GM20000 (cell line): ENCODE measurements at places on chromosomes 1 and 21.

GRCh38 chr1:3978990-3979325, 78.9 kb upstream of the C1orf174 start:
- DNase-seq = no peak

- no peak for DNase-seq
These were observed 17.7 kb downstream of the NGF start for GRCh38 chr1:115320377-115320776.

- DNase-seq = no peak
These were observed 89.3 kb upstream of the TMPRSS2 start for GRCh38 chr21:41597227-41597626.

DNA sequence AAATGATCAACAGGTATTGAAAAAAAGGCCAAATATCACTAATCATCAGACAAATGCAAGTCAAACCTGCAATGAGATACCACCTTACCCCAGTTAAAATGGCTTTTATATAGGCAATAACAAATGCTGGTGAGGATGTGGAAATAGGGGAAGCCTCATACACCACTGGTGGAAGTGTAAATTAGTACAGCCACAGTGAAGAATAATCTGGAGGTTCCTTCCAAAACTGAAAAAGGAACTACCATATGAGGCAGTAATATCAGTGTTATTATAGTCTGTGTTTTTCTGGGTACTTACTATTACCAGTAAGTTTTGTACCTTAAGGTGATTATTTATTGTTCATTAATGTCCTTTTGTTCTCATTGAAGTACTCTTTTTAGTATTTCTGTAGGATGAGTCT, 201.3 kb downstream of the MRPL39 start:
- DNase-seq = no peak

DNA sequence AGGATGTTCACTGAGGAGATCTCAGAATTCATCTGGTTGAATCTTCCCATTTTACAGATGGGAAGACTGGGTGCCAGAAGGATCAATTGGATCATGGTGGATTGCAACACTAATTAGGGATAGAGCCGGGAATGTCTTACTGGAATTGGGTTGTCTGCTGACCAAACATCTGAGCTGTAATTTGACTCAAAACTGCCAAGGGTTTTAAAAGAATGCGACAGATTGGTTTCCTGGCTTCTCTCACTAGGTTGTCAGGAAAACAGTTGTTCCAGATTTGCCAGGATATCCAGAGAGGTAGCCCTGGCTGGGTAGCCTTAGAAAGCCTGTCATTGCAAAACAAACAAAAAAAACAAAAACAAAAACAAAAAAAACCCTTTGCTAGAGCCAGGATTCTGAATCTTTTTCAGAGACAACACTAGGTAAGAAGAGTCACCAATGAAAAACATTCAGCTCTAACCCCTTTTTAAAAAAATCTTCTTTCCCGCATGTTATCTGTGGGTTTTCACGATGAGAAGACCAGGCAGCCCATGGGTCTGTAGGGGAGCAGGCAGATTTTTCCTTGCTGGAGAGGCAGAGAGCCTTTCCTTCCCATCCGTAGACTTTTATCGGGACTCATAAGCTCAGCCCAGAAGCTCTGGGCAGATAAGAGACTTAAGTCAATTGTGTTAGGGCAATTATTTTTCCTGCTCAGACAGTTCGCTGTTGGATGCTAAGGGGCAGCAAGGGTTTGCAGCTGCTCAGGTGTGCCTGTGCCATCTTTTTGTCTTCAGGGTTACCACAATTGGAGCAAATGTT, 418.9 kb downstream of the PRDM2 start:
- no peak for DNase-seq

GRCh38 chr1:183840140-183840539, 35.2 kb downstream of the RGL1 start:
- DNase-seq = no peak

DNA sequence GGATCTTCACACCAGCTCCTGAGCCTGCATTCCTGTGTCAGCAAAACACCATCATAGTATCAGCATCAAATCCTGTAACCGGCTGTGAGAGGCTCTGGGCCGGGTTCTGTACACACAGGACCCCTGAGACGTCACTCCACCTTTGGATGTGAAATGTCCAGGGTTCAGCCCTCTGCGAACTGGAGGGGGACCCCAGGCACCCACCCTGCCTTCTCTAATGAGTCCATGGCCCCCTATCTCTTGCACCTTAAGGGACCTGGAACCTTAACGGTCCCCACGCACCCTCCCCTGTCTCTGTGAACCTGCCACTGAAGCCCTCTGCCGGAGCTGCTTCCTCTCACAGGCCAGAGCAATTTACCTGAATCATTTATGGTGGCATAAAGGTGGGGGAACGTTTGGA, 257.8 kb downstream of the NPHP4 start:
- DNase-seq = no peak

GRCh38 chr1:172308577-172308976, 111.9 kb upstream of the C1orf105 start:
- DNase-seq = no peak

DNA sequence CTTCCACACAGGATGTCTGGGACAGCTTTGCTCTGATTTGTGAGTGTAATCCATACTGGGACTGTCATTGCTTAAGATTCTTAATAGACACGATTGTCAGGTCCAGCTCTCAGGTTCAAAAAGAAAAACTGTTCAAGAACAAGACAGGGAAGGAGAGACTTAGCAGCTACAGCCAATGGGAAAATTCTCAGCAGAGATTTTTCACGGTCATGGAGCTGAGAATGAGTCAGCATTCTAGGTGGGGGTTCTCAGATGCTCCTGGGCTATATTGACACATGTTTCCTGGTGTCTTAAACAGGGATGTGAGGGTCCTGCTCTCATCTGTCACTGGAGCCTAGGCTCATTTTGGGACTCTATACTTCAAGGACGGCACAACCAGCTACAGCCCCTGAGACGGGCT, 318.3 kb downstream of the RRAGC start:
- DNase-seq = no peak

DNA sequence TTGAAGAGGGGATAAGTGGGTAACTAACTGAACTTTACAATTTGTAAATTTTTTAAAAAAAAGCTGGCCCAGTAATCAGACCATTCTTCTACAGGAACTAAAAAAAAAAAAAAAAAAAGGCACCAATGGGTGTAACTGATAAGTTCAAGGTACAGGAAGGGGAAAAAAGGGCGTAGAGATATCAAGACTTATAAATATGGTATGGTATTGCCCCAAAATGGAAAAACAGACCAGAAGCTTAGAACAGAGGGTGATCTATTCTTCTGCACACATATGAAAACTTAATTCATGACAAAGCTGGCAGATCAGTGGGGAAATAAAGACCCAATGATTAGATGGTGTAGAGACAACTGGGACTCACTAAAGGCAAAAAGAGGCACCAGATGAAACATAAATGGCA, 58.9 kb downstream of the LHX4 start:
- no peak for DNase-seq

DNA sequence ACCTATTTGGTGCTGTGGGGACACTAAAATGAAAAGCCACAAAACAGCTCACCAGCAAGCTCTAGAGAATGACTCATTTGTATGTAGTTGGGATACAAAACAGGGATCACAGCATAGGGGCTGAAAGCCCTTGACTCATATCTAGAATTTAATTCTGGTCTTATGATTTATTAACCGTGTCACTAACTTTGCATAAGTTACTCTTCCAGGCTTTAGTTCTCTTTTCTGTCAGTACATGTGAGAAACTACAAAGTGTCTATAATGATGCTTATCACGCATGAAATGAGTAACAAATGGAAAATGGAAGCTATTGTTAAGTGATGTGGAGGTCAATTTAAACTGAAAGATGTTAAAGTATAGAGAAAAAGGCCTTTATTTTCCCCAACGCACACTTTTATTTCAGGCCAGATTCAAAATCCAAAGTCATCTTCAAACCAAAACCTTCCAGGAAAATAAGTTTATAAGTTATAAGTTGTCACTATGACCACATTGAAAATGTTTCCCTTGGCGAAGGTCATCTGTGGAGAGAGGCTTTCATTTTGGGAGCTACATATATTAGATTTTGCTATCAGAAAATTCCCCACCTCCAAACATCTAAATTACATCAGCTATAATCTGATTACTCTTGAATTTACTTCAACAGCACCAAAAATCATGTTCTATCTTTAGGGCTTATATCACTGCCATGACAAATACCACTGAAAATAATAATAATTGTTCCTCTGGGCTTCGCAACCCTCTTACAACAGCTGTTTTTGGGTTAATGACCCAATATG, 430.5 kb downstream of the MRPL39 start:
- DNase-seq = peak; percentile 30

GRCh38 chr1:147046189-147046862, 108.2 kb downstream of the NBPF12 start:
- no peak for DNase-seq

- DNase-seq = peak; percentile 5
These were observed 5.9 kb upstream of the NUF2 start for GRCh38 chr1:163315773-163316374.

DNA sequence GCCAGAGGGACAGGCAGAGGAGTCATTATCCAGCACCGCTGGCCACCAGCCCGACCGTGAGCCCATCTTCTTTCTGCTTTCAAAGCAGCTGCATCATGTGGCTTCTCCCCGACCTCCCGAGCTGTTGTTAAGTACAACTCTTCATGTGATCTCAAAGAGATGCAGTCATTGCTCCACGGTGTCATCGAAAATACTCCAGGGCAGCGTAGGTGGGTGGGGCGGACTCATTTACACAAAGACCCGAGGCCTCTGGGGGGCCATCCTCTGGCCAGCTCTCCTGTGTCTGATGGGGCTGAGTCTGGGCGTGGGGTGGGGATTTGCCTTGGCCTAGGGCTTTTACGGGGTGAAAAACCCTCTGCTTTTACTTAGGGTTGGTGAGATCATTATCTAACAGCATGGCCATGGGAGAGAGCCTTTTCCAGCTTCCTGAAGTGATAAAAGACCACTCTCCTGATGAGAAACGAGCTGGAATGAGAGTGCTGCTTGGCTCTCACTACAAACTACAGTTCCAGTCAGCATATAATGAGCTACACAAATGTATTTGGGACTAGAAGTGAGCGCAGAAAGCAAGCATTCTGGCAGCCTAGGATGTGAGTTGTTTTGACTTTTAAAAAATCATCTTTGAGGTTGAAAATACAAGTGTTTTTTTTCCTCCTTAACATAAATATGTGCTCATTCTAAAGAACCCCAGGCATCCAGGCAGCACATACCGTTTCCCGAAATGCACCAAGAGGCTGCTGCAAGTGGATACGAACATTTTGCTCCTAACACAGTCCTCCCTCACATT, 165.0 kb downstream of the RHOU start:
- DNase-seq = no peak

DNA sequence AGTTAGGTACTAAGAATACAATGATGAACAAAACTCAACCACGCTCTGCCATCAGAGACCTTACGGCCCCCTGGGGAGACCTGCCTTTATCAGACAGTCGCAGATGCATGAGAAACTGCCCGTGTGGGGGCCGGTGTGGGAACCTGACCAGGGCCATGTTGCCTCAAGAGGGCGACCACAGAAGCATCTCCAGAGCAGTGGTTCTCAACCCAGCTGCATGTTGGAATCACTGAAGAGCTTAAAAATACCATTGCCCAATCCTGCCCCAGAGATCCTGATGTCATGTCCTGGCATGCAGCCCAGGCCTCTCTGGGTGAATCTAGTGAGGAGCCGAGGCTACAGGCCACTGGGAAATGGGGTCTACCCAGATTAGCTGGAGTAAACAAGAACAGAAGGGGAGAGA, 108.7 kb downstream of the PRDM2 start:
- DNase-seq = no peak

- DNase-seq = no peak
These were observed 21.7 kb upstream of the LSS start for GRCh38 chr21:46250146-46250725.

- DNase-seq = no peak
These were observed 12.6 kb upstream of the S100B start for GRCh38 chr21:46617267-46618051.
